ENCODE measurements at places on chromosomes 13 and 19. TPM values are rescaled to one million over a fixed set of nuclear protein-coding genes. Genes with fewer than 3 reads are reported as not detected.

GRCh38 chr19:41416194-41416674, 10.9 kb downstream of the B3GNT8 start:
- DNase-seq: no peak

GRCh38 chr19:45245334-45245787, at the start of gene EXOC3L2:
EXOC3L2 (minus strand) TSS chr19:45245407; CDS start chr19:45239045, 6,362 bp downstream.
- no peak for DNase-seq

GRCh38 chr19:22263121-22263520, 23.1 kb upstream of the ZNF729 start:
- no peak for DNase-seq

GPR183 gene
- polyA plus RNA-seq: 0.31 TPM

DNA sequence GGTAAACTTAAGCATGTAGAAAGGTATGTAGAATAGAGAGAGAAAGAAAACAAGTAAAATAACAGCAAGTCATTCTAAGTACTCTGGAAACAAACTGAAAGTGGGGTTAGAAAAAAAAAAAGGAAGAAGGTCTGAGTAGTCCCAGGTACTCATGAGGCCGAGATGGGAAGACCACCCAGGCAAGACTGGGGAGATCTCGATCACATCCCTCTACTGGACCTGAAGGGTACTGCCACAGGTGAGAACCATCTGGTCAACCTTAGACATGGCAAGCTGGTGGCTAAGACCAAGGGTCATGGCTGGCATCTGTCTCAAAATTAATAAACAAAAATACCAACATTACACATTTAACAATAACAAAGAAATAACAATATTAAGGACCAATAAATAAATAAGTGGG, 36.3 kb upstream of the ZNF724 start:
- DNase-seq: no peak

SIGLEC8 gene
- not detected for polyA plus RNA-seq

KLK12 gene
- not detected for polyA plus RNA-seq

DNA sequence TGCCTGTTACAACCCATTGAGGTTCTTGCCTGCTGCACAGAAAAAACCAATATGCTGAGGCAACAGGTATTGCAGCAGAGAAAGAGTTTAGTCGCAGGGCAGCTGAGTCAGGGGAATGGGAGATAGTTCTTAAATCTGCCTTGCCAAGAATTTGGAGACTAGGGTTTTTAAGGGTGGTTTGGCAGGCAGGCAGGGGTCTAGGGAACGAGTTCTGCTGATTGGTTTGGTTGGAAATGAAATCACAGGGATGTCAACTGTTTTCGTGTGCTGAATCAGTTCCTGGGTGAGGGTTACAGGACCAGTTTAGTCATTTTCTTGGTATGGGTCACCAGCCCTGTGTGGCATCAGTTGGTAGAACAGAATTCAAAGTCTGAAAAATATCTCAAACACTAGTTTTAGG, 36.6 kb downstream of the PDS5B start:
- DNase-seq: no peak

ANGPTL8 gene
- polyA plus RNA-seq: not detected

LPAR2 gene
- 2.1 TPM for polyA plus RNA-seq

DNA sequence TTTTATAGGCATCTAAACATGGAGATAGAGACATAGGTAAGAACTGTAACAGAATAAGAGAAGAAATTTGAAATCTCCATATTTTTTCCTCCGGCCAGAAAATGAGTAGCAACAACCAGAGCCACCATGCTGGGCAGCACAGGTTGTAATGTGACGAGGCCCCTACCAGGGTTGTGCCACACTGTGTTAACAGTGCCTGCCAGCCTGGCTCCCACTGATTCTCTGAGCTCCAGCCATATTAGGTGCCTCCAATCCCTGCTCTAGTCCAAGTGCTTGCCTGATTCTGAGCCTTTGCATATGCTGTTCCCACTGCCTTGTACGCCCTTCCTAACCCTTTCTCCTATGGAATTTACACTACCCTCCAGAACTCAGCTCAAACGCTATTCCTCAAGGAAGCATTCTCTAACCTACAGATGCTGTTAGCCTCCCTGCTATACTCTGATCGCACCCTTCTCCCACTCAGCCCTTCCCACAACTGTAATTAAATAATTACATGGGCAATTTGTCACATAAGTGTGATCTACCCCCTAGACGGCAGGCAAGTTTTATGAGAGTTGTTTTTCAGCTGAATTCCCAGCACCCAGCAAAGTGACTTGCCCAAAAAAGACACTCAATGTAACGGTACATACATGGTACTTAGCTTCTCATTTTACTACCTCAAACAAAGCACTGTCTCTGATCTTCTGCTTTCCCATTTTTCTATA, 37.6 kb upstream of the STARD13 start:
- DNase-seq: no peak

- DNase-seq: no peak
These were observed 563 bp upstream of the PDCD5 start for GRCh38 chr19:32580353-32580900.

DNA sequence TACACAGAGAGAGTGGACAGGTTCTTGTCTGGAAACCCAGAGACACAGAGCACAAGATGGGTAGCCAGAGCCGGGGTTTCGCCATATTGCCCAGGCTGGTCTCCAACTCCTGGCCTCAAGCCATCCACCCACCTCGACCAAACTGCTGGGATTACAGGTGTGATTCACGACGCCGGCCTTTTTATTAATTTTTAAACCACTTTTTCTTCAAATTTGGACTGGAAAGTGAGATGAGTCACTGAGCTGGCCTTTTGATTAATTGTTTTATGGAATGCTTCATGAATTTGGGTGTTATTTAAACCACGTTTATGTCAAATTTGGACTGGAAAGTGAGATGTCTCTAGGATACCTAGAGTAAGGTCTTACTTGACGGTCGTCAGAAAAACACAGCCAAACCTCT, 12.1 kb upstream of the IGFL1 start:
- no peak for DNase-seq
